ENCODE measurements at places on chromosomes 5 and 9.

GRCh38 chr5:98428806-98429205, 344.7 kb upstream of the RGMB start:
- H3K36me3 ChIP-seq = no peaks in the 10 kb centered on the region
- no peaks in the 10 kb centered on the region for H3K4me1 ChIP-seq
- peaks cover 5% of the 10 kb centered on the region for H3K27me3 ChIP-seq
- no peak for DNase-seq

DNA sequence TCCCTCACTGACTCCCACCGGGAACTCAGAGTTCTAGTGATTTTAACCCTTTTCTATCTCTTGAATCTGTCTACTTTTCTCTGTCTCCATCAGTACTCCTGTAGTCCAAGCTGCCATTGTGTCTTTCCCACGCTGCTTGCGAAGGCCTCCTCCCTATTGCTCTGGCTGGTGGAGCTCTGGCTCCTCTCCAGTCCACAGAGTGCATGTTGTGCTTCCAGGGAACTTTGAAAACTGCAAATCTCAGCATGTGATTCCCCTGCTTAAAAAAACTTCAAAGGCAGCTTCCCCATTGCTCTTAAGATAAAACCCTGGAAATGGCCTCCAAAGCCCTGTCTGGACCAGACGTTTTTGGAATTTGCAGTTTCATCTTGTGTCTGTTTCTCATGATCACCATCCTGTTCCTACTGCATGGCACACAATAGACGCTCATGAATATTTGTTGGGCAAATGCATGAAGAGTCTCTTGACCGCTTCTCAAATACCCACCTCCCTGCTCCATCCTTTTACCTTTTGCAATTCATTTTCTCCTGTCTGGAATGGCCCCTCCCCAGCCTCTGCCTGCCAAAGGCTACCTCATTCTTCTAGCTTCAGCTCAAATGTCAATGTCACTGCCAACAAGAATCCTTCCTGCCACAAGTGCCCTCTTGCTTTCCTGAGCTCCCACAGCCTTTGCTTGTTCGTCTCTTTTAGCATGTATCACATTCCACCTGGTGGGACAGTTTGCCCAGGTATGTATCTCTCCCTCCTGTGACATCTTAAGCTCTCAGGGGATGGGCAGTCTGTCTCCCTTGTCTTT, 293.2 kb downstream of the ARHGAP26 start:
- H3K4me1 ChIP-seq = peaks cover 56% of the 10 kb centered on the region
- DNase-seq = no peak
- H3K27ac ChIP-seq = peak overlapping the region; percentile 1
- H3K36me3 ChIP-seq = peaks cover 68% of the 10 kb centered on the region
- H3K27me3 ChIP-seq = no peaks in the 10 kb centered on the region

- no peaks in the 10 kb centered on the region for H3K4me1 ChIP-seq
- no peaks in the 10 kb centered on the region for H3K27me3 ChIP-seq
- DNase-seq = no peak
- no peak overlapping the region for H3K4me3 ChIP-seq
These were observed 542.1 kb upstream of the ARRDC3 start for GRCh38 chr5:91925249-91925648.

- no peaks in the 10 kb centered on the region for H3K27me3 ChIP-seq
- H3K4me1 ChIP-seq = peaks cover 13% of the 10 kb centered on the region
- no peak for DNase-seq
- H3K36me3 ChIP-seq = no peaks in the 10 kb centered on the region
- H3K4me3 ChIP-seq = no peak overlapping the region
- H3K27ac ChIP-seq = no peak overlapping the region
These were observed 1124.6 kb upstream of the ACO1 start for GRCh38 chr9:31259824-31260223.

GRCh38 chr5:9765419-9766140, 135.4 kb upstream of the TAS2R1 start:
- no peak overlapping the region for H3K27ac ChIP-seq
- H3K27me3 ChIP-seq = no peaks in the 10 kb centered on the region
- H3K36me3 ChIP-seq = no peaks in the 10 kb centered on the region
- no peaks in the 10 kb centered on the region for H3K4me1 ChIP-seq
- H3K4me3 ChIP-seq = no peak overlapping the region

DNA sequence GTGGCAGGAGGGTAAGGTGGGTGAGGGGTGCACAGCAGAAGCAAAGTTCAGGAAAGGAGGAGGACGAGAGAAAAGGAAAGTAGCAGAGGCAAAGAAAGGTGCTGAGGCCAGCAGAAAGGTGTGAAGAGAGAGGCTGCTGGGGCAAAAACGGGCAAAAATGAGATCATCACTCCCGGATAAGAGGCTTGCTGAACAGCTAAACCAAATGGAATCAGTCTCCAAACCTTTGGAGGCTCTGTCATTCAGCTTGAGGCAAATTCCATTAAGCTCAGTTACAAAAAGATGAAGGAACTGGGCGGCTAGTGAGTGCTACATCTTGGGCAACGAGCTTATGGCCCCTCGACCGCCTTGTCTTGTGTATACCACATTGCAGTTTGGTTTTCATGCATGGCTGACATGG, 136.4 kb downstream of the FSTL4 start:
- no peak overlapping the region for H3K4me3 ChIP-seq
- H3K4me1 ChIP-seq = no peaks in the 10 kb centered on the region
- no peak overlapping the region for H3K27ac ChIP-seq
- H3K27me3 ChIP-seq = peaks cover 12% of the 10 kb centered on the region
- no peaks in the 10 kb centered on the region for H3K36me3 ChIP-seq
- DNase-seq = no peak

DNA sequence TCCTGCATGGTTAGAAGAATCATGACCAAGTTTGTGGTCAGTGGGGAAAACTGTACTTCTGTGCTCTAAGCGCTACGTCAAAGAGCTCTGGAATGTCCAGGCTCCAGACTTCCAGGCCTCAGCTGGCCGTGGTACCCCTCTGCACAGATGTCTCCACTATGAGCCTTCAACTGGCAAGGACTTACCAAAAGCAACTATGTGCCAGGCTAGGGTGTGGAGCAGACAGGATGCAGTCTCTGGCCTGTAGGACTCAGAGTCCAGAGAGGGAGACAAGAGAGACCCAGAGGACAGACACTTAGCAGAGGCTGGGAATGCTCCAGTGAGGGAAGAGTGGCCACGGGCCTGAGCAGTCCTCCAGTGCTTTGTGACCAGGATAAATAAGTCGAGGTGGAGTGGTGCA, 31.0 kb upstream of the TCF7 start:
- H3K36me3 ChIP-seq = peaks cover 5% of the 10 kb centered on the region

DNA sequence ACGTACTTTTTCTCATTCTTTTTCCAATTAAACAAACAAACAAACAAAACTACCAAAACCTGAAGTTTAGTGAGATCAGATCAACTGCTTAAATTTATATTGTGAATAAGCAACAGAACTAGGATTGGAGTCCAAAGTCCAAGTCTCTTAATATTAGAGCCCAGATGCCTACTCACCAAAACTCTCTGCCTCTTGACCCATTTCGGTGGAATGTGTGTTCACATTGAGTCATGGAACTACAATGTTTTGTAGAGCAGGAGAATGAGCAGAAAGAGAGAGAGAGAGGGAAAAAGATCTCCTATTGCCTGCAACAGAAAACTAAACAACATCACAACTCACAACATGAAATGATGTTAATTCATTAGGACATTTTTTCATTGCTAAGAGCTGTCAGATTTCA, 751.1 kb downstream of the TLR4 start:
- no peak overlapping the region for H3K27ac ChIP-seq
- DNase-seq = no peak
- H3K4me1 ChIP-seq = no peaks in the 10 kb centered on the region
- no peak overlapping the region for H3K4me3 ChIP-seq
